ENCODE measurements at places on chromosomes 3 and 15.

- no peak for DNase-seq
These were observed 396.8 kb upstream of the RASGRP1 start for GRCh38 chr15:38961456-38961855.

GRCh38 chr15:90232941-90233386, 777 bp downstream of the CIB1 start:
- no peak for DNase-seq

DNA sequence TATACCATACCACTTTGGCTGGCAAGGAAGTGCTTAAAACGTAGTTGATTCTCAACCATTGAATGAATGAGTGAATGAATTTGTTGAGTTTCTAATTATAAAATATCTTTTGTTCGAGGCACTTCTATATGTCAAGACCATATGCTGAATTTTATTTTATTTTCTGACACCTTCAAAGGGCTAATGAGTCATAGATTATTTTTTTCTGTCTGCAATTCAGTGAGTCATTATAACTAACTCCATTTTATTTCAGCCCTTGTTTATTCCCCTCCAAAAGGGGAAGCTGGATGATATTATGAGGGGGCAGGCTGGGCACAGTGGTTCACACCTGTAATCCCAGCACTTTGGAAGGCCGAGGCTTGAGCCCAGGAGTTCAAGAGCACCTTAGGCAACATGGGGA, 142.4 kb downstream of the P2RY1 start:
- DNase-seq: no peak

DNA sequence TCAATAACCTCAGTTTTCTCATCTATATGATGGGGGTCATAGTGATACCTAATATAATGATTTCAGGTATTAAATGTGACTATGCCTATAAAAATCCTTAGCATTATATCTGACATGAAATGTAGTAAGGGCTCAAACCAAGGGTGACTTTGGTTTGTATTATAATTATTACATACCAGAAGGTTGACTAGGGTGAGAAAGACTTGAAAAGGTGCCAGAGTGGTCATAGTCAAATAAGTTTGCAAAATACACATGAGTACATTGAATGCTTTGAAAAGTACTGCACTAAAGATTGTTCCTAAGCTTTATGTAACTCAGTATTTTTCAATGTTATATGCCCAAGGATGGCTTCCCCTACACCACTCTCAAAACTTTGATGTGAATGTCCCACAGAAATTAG, 297.2 kb downstream of the ARPP21 start:
- no peak for DNase-seq

GRCh38 chr3:15300323-15301078, 31.9 kb downstream of the SH3BP5 start:
- peak; percentile 47 for DNase-seq

DNA sequence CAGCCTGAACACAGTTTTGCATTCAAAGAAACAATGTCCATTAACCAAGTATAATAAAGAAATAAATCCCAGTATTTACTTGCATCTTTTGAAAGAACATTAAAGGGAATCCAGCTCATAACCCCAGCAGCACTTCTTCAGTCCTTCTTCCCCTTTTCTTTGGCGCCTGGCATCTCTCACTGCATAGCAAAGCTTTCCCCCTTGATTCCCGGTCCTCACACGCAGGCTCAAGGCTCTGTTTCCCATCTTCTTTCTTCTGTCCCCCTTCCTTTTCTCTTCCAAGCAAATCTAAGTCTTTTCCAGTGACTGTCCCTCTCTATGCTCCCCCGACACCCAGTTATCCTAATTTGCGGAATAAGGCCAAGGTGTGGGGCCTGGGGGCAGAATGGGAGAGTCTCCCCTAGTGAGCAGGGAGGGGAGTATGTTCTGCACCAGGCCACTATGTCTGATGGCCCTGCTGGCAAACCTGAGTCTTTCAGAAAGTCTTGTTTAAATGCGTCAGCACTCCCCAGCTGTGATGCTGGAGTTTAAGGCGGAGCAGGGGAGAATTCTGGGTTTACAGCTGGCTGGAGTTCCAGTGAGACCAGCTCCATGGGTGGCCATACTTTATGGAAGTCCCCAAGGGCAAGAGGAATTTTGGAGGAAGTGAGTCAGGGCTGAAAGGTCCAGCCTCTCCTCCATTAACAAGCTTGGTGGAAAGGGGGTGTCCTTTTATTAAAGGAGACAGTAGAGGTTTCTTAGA, 42.1 kb downstream of the GOLGA6A start:
- peak; percentile 73 for DNase-seq

DNA sequence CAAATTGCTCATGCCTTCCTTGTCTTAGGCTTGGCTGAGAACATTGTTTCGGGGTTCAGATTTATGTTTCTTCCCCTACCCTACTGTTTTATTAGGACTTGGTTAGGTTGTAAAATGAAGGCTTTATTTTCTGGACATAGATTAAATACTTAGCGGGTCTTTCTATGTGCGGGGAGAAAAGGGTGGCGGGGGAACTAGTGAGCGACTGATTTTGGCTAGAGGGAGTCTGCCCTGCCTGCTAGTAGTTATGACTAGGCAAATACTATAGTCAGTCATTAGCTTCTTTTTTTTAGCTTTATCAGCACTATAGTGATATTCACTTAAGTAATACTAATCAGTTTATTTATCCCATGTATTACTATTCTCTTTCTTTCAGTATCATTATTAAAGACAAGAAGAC, 3.6 kb downstream of the CADM2 start:
- no peak for DNase-seq

- no peak for DNase-seq
These were observed 44.2 kb upstream of the TIPARP start for GRCh38 chr3:156630081-156630772.

DNA sequence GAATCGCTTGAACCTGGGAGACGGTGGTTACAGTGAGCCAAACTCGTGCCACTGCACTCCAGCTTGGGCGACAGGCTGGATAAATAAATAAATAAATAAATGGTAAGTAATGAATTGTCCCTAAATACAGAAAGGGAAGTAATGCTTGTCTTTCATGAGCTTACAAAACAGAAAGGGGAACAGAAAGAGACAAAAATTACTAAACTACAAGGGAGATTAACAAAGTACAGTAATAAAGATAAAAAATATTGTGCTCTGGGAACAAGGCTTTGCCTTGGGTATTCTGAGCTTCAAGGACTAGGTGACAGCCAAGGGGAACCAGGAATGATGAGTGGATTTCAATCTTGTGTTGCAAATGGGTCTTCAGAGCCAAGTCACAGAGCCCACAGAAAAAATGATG, 9.2 kb upstream of the HLTF start:
- DNase-seq: no peak

DNA sequence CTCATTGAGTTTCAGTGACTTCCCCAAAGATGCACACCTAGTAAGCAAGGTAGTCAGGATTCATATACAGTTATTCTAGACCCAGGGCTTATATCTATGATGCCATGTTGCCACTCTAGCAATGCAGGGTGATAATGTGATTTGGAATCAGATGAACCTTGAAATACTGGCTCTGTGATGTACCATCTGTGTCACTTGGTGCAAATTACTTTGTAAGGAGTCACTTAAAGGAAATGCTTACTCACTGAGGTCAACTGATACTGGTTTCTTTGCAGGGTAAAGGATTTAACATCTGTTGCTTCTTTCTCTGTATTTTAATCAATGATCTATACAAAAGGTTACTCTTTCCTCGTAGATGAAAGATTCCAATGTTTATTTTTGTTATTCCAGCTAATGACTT, 10.8 kb downstream of the ASB14 start:
- DNase-seq: no peak

GRCh38 chr3:113606539-113607218, 74.3 kb downstream of the SIDT1 start:
- no peak for DNase-seq

- DNase-seq: no peak
These were observed 105.7 kb downstream of the PPP2R3A start for GRCh38 chr3:136070953-136071949.

- DNase-seq: no peak
These were observed 404.6 kb upstream of the C2CD4B start for GRCh38 chr15:62569460-62570404.

GRCh38 chr15:80480171-80480811, 76.1 kb downstream of the ARNT2 start:
- no peak for DNase-seq

GRCh38 chr3:32626631-32627030, 56.0 kb upstream of the DYNC1LI1 start:
- peak; percentile 60 for DNase-seq

GRCh38 chr3:49906073-49906743, 2.5 kb upstream of the MST1R start:
- peak; percentile 68 for DNase-seq
